Urinary bladder (tissue), 4 donors: ENCODE measurements at places on chromosomes 6 and 20. TPM values are rescaled to one million over a fixed set of nuclear protein-coding genes. Genes with fewer than 3 reads are reported as not detected.
A peak's percentile ranks its signal among the peaks of the same experiment; 100 is the strongest.

- peak; percentile 83 for DNase-seq
These were observed 38.1 kb downstream of the ECT2L start for GRCh38 chr6:138833816-138834539.

DNA sequence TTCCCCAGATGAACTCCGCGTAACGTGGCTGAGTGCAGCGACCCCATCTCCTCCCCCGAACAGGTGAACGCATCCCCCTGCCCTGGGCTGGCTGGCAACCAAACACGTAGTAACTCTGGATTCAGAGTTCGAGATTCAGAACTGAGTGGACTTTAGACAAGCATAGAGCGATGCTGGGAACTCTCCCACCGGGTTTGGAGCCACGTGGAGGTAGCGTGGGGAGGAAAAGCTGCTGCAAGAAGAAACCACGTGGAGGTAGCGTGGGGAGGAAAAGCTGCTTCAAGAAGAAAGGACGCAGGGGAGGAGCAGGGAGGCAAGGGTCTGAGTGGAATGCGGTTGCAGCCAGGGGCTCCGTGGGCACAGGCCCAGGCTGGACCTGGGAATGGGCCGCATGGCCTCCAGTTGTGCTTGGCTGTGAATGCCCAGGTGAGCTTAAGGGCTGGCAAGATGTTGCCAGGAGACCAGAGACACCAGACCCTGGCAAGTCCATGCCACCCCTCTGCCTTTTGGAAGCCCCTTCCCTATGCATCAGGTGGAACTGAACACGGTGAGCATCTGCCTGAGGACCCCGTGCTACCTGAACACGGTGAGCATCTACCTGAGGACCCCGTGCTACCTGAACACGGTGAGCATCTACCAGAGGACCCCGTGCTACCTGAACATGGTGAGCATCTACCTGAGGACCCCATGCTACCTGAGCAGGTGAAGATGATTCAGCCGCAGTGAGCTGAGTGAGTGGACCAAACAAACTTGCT, 118.0 kb upstream of the FRMD1 start:
- DNase-seq = no peak

DNA sequence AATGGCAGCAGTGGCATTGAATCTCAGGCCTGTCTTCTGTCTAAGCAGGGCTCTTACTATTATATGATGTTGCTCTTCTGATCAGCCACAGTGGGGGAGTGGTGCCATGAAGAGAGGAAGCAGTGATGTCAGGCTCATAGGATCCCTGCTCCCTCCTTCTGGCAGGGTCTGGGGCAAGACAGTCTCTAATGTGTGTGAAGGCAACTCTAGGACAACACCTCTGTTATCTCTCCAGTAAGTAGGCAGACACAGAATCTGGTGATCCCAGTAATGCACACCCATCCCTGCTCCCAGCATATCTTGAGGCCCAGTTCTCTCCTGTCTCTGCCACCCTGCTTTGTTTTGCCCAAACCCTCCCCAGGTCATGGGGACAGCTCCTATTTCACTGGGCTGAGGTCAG, 8.8 kb downstream of the C20orf202 start:
- no peak for DNase-seq

- DNase-seq = no peak
These were observed 585 bp downstream of the PIM1 start for GRCh38 chr6:37170273-37171200.

GRCh38 chr20:6265204-6265904, 142.5 kb upstream of the FERMT1 start:
- peak; percentile 50 for DNase-seq

GRCh38 chr6:54719131-54719530, 127.4 kb upstream of the FAM83B start:
- DNase-seq = no peak

DNA sequence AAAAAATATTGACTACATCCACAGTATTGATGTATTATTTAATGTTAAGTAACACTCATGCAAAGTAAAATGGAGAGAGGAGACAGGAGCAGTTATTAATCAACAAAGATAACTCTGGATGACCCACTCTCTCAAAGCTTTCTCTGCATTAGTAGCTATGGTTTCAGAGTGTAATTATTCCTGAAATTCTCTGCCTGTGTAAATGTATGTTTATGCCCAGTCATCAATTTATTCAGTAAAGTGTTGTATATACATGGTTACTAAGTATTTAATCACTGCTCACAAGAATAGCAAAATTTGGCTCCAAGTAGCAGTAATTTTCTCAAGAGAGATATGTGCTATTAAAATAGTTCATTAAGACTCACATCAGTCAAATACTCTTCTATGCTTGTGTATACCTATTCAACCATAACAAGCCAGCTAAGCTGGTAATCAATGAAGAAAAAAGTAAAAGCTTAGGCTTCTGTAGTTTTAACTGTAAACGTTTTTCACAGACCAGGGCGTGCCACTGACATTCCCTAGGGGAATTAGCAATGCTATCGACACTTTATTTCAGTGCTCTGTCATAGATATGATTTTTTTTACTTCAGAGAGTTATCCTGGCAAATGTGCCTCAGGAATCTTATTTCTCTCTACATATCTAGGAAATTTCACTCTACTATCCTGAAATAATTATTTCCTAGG, 54.0 kb upstream of the RAB32 start:
- DNase-seq = no peak

The CGA gene
- not detected for total RNA-seq

The TRAPPC3L gene
- 0.42 TPM for total RNA-seq

The SLC17A3 gene
- total RNA-seq = not detected

The PNPLA1 gene
- total RNA-seq = not detected
